ENCODE measurements at places on chromosomes 6 and 20. TPM values are rescaled to one million over a fixed set of nuclear protein-coding genes. Genes with fewer than 3 reads are reported as not detected.

The ABCF1 gene
- polyA plus RNA-seq = 45.5 TPM

The SFT2D1 gene
- polyA plus RNA-seq = 52.5 TPM

The GGTLC1 gene
- polyA plus RNA-seq = not detected

The HAO1 gene
- not detected for polyA plus RNA-seq

The SLC17A4 gene
- polyA plus RNA-seq = not detected

The CPNE5 gene
- polyA plus RNA-seq = 0.09 TPM

The MDFI gene
- not detected for polyA plus RNA-seq

The HLA-DOB gene
- 0.57 TPM for polyA plus RNA-seq

The OXT gene
- 1.4 TPM for polyA plus RNA-seq

The KCNK16 gene
- not detected for polyA plus RNA-seq

The POM121L2 gene
- not detected for polyA plus RNA-seq

All from naive thymus-derived CD4-positive, alpha-beta T cell (primary cell).